Thoracic aorta (tissue), 2 donors: ENCODE measurements at places on chromosomes 11 and 22. TPM values are rescaled to one million over a fixed set of nuclear protein-coding genes. Genes with fewer than 3 reads are reported as not detected.

HBB gene
- 10.2 TPM for total RNA-seq

TP53AIP1 gene
- total RNA-seq = not detected

GAB2 gene
- 65.4 TPM for total RNA-seq

- H3K36me3 ChIP-seq = no peaks in the 10 kb centered on the region
- H3K27ac ChIP-seq = no peak overlapping the region
- H3K4me3 ChIP-seq = no peak overlapping the region
- no peak for DNase-seq
- no peaks in the 10 kb centered on the region for H3K4me1 ChIP-seq
- H3K27me3 ChIP-seq = no peaks in the 10 kb centered on the region
Measured at GRCh38 chr22:30701872-30702271, 7.2 kb downstream of the OSBP2 start.

DNA sequence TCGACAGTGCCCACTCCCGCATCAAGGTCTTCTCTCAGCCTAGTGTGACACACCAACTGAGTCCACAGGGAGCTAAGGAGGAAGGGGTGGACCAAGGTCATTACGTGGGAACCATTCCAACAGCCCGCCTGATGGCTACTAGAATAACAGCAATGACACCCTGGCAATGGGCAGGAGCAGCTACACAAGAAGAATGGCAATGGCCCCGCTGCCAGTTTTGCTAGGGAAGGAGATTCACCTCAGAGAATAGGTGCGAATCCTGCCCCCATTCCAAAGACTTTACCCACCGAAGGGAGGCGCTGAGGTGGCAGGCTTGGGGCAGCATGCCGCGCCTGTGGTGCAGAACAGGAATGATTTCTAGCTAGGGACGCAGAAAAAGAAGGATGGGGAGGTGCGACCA, 9.1 kb downstream of the WT1 start:
- no peak overlapping the region for H3K27ac ChIP-seq
- H3K4me1 ChIP-seq = no peaks in the 10 kb centered on the region
- DNase-seq = no peak
- H3K27me3 ChIP-seq = no peaks in the 10 kb centered on the region
- no peaks in the 10 kb centered on the region for H3K36me3 ChIP-seq
- H3K4me3 ChIP-seq = no peak overlapping the region

DNA sequence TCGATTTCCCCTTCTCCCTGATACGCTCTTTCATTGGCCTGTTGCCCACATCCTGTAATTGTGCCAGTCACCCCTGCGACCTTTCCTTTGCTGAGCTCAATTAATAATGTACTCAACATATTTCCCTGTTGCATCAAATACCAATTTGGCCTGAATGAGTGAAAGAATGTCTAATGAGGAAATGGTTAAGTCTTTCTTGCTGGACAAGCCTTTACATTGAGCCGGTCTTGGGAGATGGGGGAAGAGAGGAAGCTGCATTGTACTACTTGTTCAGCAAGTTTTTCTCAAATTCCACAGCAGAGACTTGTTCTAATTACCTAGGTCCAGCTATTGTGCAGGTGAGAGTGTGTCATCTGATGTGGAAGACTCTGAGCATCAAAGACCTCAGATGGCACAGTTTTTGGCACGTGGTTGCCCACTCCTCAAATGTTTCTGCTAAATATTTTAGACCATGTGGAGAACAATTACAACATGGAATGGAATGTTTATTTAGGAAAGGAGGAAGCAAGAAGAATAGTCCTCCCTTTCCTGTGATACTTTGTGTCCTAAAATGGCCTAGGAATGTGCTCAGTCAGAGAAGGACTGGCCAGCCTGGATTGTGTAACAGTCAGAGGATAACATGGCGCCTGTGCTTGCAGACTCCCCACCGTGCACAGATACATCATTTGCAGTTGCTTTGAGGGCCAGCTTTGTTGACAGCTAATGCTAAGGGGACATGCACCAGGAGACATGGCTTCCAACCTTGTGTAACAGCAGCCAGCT, 129.5 kb upstream of the E2F8 start:
- no peaks in the 10 kb centered on the region for H3K36me3 ChIP-seq
- no peak overlapping the region for H3K27ac ChIP-seq
- no peak overlapping the region for H3K4me3 ChIP-seq
- no peak for DNase-seq

- DNase-seq = no peak
- H3K4me1 ChIP-seq = no peaks in the 10 kb centered on the region
- no peak overlapping the region for H3K4me3 ChIP-seq
- no peak overlapping the region for H3K27ac ChIP-seq
- no peaks in the 10 kb centered on the region for H3K36me3 ChIP-seq
Measured at GRCh38 chr11:17496406-17496805, 19.8 kb upstream of the ABCC8 start.

DNA sequence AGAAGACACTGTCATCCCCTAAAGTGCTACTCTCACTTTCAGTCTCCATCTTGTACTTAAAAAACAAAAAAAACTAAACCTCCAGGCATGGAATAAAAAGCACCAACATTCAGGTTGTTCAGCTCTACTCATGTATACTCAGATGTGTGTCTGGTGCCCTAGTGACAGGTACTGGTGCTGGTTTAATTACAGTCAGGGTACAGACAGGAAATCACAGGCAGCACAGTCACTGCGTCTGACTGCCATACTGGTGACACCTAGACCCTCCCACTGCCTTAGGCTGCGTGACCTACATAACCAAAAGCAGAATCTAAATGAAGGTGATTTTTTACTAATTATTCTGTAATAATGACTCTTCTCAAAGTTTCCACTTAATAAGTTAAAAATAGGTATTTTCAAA, at the start of gene ARHGAP32:
Gene ARHGAP32, minus strand, starts transcription at position 176 of the 400 bp plus-strand sequence. Its CDS starts 127 bp downstream, at position 49.
- H3K27ac ChIP-seq = no peak within 1 kb of the TSS
- DNase-seq = no peak
- H3K4me1 ChIP-seq = no peaks in the 10 kb centered on the region
- H3K4me3 ChIP-seq = no peak within 1 kb of the TSS
- no peaks in the 10 kb centered on the region for H3K36me3 ChIP-seq

GRCh38 chr22:22380098-22381030, 128.2 kb downstream of the ZNF280B start:
- H3K4me3 ChIP-seq = no peak overlapping the region
- no peaks in the 10 kb centered on the region for H3K4me1 ChIP-seq
- no peaks in the 10 kb centered on the region for H3K27me3 ChIP-seq
- H3K27ac ChIP-seq = no peak overlapping the region
- no peaks in the 10 kb centered on the region for H3K36me3 ChIP-seq

DNA sequence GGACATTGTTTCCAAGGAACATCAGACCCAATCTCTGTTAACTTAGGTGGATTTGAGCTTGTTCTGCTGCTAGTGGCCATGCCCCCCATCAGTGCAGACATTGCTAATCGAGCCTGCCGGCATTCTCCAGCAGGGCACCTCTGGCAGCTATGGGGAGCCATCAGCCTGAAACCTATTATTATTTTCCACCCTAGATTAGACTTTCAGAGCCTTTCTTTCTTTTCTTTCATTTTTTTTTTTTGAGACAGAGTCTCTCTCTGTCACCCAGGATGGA, 4.9 kb downstream of the CACNA1I start:
- H3K36me3 ChIP-seq = no peaks in the 10 kb centered on the region
- H3K4me1 ChIP-seq = no peaks in the 10 kb centered on the region

- H3K4me1 ChIP-seq = peaks cover 64% of the 10 kb centered on the region
- DNase-seq = no peak
- no peaks in the 10 kb centered on the region for H3K36me3 ChIP-seq
- H3K27ac ChIP-seq = no peak overlapping the region
- H3K27me3 ChIP-seq = no peaks in the 10 kb centered on the region
- no peak overlapping the region for H3K4me3 ChIP-seq
Measured at GRCh38 chr11:68506908-68507307, 46.4 kb downstream of the PPP6R3 start.

GRCh38 chr22:49509016-49509415, 318.7 kb downstream of the BRD1 start:
- no peaks in the 10 kb centered on the region for H3K27me3 ChIP-seq
- H3K27ac ChIP-seq = no peak overlapping the region
- H3K4me3 ChIP-seq = no peak overlapping the region
- no peak for DNase-seq
- no peaks in the 10 kb centered on the region for H3K4me1 ChIP-seq

DNA sequence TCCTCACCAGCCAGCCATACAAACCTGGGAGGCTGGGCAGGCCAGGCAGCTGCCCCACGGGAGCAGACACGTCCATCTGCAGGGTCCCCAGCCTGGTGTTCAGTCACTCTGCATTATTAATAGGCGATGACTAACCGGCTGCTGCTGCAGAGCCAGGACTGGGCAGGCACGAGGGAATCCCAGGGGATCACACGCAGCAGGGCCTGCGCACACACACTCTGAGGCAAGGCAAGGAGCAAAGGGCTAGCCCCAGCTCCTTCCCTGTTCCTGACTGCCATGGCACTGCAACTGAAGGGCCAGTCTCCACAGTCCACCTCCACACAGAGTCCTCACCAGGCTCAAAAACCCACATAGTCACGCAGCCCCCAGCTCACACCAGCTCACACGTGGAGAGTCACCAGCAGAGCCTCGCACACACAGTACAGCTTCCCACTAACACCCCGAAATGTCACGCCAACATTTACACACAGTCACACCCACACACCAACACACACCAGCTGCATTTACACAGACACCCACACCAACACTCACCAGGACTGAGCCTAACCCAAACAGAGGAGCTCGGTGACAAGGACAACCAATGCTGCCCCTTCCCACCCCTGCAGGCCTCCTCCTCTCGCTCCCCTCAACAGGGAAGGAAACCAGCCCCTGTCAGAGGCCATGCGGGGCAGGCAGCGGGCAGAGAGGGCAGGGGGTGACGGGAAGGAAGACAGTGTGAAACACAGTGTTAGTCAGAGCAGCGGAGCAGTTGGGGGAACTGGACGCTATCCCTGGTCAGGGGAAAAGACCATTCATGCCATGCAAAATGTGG, 47.3 kb downstream of the NRXN2 start:
- no peaks in the 10 kb centered on the region for H3K36me3 ChIP-seq
- no peaks in the 10 kb centered on the region for H3K27me3 ChIP-seq
- H3K4me3 ChIP-seq = no peak overlapping the region

- no peaks in the 10 kb centered on the region for H3K27me3 ChIP-seq
- H3K27ac ChIP-seq = no peak overlapping the region
- peaks cover 23% of the 10 kb centered on the region for H3K36me3 ChIP-seq
- peaks cover 26% of the 10 kb centered on the region for H3K4me1 ChIP-seq
- H3K4me3 ChIP-seq = peak overlapping the region; percentile 99
- no peak for DNase-seq
Measured at GRCh38 chr11:59666969-59667368, 1.9 kb downstream of the PATL1 start.

DNA sequence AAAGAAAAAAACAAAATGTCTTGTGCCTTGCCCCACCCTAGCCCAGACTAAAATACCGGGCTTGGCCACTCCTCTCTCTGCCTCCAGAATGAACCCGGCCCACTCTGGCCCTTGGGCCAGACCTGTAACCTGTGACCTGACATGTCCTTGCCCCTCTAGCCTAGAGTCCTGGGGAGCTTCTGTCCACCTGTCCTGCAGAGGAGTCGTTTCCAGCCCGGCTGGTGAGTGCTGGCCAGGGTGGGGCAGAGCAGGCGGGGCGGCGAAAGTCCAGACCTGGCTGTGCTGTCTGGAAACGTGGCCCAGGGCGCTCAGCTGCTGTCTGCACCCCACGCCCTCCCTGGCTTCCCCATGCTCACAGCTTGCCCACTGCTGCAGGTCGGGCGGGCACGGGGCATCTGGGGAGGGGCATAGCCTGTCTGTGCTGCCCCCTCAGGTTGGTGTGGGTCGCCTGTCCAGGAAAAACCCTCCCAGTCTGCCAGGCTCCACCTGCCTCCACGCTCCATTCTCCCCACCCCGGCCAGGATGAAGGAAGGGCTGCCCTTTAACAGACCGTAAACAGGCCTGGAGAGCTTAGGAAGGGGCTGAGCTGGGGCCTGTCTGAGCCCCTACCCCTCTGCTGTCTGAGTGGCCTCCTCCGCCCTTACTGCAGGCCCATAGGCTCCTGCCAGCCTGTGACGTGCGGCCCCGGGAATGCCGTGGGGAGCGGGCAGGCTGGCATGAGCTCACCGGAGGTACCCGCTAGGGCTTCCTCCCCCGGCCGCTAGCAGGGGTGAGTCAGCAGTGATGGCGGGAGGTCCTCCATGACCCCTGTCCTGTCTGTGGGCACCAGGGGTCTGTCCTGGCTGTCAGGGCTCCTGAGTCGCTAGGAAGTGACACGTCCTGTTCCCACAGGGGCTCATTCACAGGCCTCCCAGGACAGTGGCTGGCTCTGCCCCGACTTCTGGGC, 1.9 kb downstream of the CD151 start:
- peak; percentile 62 for DNase-seq
- no peaks in the 10 kb centered on the region for H3K27me3 ChIP-seq
- H3K4me3 ChIP-seq = peak overlapping the region; percentile 94
- peaks cover 60% of the 10 kb centered on the region for H3K4me1 ChIP-seq
- peaks cover 30% of the 10 kb centered on the region for H3K36me3 ChIP-seq

- H3K36me3 ChIP-seq = no peaks in the 10 kb centered on the region
- H3K27ac ChIP-seq = no peak overlapping the region
- no peak overlapping the region for H3K4me3 ChIP-seq
- no peaks in the 10 kb centered on the region for H3K27me3 ChIP-seq
- no peaks in the 10 kb centered on the region for H3K4me1 ChIP-seq
Measured at GRCh38 chr11:40388097-40388818, 1071.2 kb downstream of the LRRC4C start.

DNA sequence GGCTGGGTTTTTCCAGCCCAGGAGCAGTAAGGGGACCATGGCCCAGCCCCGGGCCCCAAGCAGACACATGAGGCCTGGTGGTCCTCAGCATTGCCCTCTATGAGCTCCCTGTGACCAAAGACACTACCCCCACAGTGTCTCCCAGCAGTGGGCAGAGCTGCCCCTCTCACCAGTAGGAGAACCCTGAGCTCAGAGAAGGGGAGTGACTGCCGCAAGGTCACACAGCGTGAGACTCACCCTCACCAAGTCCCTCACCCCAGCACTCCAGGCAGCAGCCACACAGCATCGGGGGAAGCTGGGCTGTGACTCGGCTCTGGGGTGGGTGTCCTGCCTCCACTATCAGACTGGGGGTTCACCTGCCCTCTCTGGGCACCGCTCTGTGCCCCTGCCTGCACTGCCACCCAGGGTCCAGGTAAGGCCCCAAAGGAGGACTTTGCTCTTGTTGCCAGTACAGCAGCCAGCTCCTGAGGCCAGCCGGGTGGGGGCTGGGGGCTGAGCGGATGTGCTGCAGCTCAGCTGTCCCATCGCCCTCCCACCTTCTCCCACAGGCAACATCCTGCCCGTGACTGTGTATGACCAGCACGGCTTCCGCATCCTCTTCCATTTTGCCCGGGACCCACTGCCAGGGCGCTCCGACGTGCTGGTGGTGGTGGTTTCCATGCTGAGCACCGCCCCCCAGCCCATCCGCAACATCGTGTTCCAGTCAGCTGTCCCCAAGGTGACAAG, 7.9 kb upstream of the SH3BP1 start:
- no peak overlapping the region for H3K4me3 ChIP-seq
- H3K27ac ChIP-seq = no peak overlapping the region
- H3K4me1 ChIP-seq = peaks cover 23% of the 10 kb centered on the region
- no peak for DNase-seq
- H3K27me3 ChIP-seq = no peaks in the 10 kb centered on the region
